ENCODE measurements at places on chromosomes 13 and 19.
A peak's percentile ranks its signal among the peaks of the same experiment; 100 is the strongest.

- DNase-seq = no peak
Observed at GRCh38 chr13:38444904-38445303, 95.3 kb downstream of the UFM1 start.

DNA sequence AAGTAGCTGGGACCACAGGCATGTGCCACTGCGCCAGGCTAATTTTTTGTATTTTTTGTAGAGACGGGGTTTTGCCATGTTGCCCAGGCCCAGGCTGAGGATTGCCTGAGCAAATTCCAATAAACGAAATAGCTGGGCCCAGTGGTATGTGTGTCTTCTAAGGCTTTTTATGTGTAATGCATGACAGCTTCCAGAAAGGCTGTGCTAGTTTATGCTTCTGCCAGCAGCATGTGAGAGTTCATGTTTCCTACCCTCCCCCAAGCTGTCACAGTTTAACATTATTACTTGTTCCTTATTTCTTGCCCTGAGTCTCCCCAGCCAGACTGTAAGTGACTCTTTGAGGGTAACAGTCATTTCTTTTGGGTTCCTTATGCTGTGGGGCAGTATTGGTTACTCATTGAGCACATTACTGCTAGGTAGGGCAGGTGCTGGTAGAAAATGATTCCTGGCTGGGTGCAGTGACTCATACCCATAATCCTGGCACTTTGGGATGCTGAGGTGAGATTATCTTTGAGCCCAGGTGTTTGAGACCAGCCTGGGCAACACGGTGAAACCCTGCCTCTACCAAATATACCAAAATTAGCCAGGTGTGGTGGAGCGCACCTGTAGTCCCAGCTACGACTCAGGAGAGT, 13.6 kb downstream of the GPATCH1 start:
- DNase-seq = no peak

DNA sequence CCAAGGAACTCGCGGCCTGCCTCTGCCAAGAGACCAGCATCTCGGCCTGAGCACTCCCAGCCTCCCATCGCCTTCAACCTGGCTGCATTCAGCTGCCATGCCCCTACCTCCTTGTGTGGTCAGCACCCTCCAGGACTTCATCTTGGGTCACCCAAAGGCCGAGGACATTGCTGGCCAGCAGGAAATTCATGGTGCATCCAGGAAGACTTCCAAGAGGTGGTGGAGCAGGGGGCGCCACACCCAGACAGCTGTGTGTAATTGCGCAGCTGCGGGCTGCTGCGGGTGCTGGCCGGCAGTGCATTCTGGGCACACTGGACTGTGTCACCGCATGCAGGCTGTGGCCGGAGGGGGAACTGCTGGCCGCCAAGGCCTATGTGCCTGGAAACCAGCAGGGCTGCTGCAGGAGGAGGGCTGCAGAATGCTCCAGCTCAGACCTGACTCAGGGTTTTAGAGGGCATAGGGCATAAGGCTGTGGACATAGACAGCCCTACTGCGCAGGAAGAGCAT, 164.3 kb upstream of the TUBA3C start:
- DNase-seq = no peak

DNA sequence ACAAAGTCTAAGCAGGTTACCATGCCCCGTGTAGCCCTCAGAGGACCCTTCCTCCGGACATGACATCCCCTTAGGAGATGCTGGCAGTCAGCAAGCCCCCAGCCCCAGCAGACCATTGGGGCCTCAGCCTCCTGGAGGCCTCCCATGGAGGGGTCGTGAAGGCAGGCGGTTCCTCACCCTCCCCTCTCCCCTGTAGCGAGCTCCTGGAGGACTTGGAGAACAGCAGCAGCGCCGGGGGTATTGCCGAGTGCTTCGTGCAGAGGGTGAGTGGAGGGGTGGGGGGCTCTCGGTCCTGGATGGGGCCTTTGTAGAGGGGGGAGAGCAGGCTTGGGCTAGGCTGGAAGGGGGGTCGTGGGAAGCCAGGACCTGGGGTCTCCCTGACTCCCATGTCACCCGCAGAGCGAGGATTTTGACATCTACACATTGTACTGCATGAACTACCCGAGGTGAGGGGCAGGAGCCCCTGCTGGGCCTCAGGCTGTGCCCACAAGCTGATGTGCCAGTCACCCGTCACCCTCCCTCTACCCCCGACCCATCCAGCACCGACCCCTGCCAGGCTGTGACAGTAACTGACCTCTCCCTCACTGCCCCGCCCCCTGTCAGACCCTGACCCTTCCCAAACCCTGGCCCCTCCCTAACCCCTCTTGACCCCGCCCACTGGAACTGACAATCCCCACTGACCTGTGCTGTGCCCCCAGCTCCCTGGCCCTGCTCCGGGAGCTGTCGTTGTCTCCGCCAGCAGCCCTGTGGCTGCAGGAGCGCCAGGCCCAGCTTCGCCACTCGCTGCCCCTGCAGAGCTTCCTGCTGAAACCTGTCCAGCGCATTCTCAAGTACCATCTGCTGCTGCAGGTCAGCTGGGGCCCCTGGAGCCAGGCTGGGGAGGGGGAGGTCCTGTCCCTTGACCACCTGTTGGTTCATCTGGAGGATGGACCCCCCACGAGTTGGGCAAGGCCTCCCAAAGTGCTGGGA, 4.0 kb downstream of the PLEKHG2 start:
- no peak for DNase-seq

GRCh38 chr13:48975101-48975855, 434 bp upstream of the FNDC3A start:
- peak; percentile 68 for DNase-seq

GRCh38 chr13:39397226-39397895, 205.6 kb downstream of the LHFPL6 start:
- DNase-seq = no peak

- DNase-seq = no peak
Observed at GRCh38 chr13:44698066-44698465, 121.9 kb upstream of the TSC22D1 start.

- DNase-seq = no peak
Observed at GRCh38 chr13:105465251-105465650, 1070.2 kb downstream of the EFNB2 start.

DNA sequence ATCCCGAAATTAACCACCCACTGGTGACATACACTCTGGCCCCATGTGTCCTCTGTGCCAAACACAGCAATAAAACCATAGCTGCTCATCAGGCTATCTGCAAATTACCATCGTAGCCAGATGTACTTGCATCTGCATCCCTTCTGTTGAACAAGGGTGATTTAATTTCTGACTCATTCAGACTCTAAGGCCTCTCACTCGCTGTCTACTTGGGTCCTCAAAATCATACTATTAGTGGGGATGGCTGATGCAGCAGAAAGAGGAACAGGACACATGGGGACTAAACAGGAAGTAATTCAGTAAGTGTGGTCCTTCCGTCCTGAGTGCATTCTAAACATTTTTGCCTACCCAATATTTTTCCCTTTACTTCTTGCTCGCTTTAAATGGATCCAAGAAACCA, 2275.0 kb upstream of the PCDH20 start:
- DNase-seq = no peak

- no peak for DNase-seq
Observed at GRCh38 chr13:72666391-72666790, 61.0 kb downstream of the MZT1 start.

DNA sequence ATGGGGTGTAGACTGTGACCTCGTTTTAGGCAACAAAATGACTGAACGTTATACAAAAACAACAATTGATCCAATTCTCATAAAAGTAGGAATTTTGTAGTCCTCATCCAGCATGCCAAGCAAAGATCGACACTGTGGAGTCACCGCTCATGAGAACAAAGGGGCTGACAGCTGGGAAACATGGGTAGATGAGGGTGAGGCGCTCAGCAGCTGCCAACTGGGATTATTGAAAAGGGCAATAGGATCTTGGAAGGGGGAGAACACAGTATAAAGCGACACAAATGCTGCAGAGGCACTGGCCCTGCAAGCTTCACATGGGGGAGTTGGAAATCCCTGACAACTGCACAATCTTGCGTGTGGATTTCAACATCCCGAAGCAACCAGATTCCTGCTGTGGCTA, 5.4 kb upstream of the ZNF765 start:
- no peak for DNase-seq

- DNase-seq = peak; percentile 55
Observed at GRCh38 chr13:104773775-104774174, 1707.6 kb upstream of the SLC10A2 start.

- DNase-seq = peak; percentile 58
Observed at GRCh38 chr19:33797802-33798671, 1.4 kb downstream of the KCTD15 start.

DNA sequence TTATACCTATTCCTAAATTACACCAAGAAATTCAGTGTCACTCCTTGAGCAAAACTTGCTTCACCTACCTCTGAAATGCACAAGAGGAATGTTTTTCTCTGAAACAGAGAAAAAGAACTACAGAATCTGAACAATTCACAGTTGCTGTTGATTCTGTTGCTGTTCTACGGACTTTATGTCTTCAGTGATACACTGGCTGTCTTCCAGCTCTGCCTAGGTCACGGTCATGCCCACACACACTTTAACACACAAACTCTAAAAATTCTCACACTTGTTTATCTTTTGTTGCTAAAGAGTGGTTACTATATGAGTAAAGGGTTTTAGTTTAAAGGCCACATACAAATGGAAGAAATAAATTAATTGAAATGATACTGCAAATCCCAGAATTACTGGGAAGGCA, 124.4 kb upstream of the SPRY2 start:
- no peak for DNase-seq

DNA sequence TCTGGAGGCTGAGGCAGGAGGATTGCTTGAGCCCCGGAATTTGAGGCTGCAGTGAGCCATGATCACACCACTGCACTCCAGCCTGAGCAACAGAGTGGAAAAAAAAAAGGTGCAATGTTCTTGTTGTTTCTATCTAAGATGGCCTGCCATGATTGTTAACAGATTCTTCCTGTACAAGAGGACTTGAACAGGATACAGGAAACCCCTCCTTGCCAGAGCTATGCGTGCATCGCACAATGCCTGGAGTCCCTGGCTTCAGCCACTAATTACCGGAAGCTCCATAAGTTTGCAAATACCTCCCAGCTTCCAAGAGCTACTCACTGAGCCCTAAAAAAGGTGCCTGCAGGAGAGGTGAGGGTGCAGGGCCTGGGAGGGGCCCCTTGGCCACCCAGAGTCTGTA, 13.1 kb upstream of the HIF3A start:
- DNase-seq = no peak

DNA sequence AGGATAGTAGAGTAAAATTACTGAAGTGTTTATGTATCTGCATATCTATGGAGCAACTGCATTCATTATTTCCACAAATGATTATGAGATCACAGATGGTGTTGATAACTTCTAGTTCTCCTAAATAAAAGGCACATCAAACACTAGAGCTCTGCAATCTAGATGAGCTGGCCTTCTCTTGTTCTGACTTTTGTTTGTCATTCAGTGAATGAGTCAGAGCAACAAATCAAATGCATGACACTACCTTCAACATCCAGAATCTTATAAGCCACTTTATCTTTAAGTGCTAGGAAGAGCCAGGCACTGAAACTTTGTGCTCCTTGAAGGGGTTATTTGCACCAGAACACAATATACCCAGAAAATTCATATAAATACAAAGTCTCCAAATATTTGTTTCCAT, 456.0 kb downstream of the PCDH17 start:
- no peak for DNase-seq

GRCh38 chr19:35592226-35592625, 6.3 kb downstream of the PMIS2 start:
- peak; percentile 62 for DNase-seq

DNA sequence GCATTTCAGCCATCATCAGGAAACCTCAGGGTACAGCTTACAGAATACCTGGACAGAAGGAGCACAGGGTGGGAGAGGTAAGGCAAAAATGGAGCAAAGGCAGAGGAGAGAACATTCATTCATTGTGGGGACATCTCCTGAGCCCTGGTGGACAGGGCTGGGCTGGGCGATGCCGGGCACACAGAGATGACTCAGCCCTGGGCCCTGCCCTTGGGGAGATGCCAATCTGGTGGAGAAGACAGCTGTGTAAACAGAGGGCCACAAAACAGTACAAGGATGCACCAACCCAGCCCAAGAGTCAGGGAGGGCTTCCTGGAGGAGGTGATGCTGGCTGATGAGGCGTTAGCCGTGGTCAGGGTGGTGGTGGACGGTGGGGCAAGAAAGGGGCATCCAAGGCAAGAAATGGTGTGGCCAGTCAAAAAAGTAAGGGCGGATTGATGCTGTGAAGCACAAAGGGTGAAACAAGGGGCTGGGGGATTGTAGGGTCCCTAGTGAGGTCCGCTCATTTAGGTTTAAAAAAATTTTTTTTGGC, 3.6 kb upstream of the HAS1 start:
- DNase-seq = peak; percentile 60

GRCh38 chr13:23949200-23949599, 51.9 kb upstream of the C1QTNF9B start:
- no peak for DNase-seq

DNA sequence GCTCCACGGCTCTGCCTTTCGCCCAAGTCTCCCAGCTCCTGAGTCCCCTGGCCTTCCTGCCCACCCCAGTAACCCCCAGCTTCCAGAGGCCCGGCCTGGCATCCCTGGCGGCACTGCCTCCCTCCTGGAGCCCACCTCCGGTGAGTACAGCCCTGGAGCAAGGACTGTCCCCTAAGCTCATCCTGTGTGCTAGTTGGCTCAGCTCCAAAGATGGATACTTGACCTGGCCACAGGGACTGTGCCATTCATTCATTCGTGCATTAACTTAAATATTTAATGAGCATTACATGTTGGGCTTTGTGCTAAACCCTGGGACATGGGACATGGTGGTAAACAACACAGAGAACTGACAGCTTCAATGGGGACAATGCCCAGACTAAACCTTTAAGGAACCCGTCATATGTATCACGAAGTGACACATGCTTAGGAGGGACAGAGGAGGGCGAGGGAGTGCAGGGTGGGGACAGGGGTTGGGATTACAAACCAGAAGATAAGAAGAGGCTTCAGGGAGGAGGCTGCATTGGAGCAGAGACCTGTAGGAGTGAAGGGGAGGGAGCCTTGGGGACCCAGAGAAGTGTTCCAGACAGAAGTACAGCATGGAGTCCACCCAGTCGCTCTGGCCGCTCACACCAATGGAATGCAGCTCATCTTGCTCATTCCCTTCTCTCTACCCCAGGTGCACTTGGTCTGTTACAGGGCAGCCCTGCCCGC, 6.9 kb upstream of the OVOL3 start:
- DNase-seq = peak; percentile 25

DNA sequence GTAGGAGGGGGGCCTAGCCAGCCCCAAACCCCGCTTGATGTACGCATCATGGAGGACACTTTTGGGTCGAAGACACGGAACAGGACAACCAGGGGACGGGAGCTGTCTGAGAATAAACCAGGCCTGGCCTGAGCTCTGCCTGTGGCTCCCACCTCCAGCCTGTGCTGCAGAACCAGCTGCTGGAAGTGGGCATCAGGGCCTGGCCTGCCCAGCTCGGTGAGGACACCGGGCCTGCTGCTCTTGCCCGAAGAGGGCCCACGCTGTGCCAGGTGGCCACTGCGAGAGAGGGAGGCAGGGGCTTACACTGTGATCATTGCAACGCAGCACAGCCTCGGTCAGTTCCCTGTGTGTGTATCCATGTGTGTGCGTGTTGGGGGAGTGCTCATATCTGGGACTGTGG, 34.6 kb downstream of the CEBPG start:
- no peak for DNase-seq

All from fibroblast of lung (primary cell).